ENCODE measurements at places on chromosomes 12 and 14.

DNA sequence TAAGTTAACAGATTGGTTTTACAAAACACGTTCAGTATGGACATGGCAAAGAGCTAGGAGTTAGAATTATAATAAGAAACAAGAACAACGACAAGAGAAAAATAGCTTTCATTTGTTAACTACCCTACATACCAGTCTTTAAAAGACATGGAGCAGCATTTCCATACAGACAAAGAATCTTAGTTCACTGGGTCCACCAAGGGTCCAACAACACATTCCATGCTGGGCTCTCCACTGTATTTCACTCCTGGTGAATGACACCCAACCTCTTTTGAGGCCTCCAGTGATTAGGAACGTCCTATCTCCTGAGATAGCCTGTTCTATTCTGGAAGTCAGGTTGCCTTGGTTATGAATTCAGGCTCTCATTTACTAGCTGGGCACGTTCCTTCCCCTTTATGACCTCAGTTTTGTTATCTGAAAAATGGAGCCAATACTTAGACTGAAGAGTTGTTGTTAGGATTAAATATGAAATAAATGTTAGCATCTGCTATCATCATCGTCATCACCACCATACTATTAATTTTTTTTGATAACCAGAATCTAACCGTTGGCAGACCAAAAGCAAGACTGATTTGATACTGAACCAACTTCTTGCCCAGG lies 37.7 kb downstream of the C12orf75 start:
- no peak for DNase-seq

GRCh38 chr14:94936401-94936892 lies 166.5 kb upstream of the GSC start:
- DNase-seq = peak; percentile 93

GRCh38 chr12:19841451-19841850 lies 402.2 kb downstream of the AEBP2 start:
- no peak for DNase-seq

GRCh38 chr12:12715459-12716150 lies 1.6 kb upstream of the CDKN1B start:
- DNase-seq = peak; percentile 18

GRCh38 chr12:123529686-123530085 lies 3.8 kb downstream of the RILPL1 start:
- no peak for DNase-seq

GRCh38 chr14:90850487-90850886 lies 34.3 kb upstream of the TTC7B start:
- no peak for DNase-seq

DNA sequence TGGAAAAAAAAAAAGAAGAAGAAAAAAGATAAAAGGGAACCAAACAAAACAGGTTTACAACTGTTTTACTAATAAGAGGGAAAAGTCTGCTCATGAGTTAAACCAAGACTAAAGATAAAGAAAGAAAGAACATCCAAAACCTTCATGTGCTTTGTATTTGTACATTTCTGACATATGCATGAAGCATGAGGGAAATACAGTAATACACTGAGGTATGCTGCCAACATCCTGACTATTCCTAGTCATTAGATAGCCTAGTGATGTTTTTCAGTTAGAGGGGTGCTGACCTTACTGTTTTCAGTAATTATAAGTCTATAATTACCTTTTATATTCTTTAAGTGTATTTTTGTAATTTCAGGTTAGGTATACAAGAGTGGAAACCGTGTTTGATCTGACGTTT lies 793.3 kb downstream of the DIO2 start:
- DNase-seq = no peak

GRCh38 chr12:1800401-1801302 lies 19.7 kb upstream of the LRTM2 start:
- DNase-seq = peak; percentile 81

DNA sequence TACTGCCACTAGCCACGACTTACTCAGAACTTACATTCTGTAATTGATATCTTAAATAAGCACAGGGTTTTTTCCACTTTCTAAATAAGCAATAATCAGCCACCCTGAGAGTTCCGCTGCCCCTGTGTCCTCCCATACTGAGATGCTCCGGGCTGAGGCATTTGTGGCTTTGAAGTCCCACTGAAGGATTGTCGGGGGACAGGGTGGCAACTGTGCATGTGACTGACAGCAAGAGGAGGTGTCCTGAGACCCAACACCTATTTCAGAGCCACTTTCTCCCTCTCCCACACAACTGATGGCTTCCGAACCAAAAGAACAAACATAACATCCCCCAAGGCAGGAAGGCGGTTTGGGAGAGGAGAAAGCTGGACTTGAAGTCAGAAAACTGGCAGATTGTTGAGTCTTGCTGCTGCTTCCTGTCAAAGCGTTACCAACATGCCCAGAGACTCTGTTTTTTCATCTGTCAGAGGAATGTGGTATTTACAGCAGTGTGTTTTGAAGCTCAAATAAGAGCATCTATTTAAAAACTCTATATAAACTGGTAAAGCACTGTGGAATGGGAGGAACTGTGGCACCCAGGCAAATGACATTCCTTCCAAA lies 157.9 kb upstream of the FKBP4 start:
- DNase-seq = no peak

GRCh38 chr14:102424520-102424919 lies 61.8 kb downstream of the TECPR2 start:
- DNase-seq = no peak

GRCh38 chr12:68958322-68958721 lies 25.4 kb upstream of the CPM start:
- no peak for DNase-seq

DNA sequence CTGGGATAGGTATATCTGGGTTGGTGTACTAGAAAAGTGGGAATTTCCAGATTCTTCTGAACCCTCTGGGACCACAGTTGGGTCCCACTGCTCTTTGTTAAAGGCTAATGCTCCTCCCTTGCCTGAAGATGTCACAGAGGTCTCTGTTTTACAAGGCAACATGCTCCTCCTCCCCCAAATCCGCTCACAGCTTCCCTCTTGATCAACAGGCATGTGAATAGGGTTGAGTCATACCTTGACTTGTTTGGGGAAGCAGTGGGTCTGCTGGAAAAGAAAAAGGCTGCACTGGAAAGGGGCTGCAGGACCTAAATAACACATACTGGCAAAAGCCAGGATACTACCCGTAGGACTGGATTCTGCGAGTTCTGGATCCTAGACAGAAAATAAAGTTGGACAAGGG lies 165.4 kb upstream of the TMEM260 start:
- DNase-seq = no peak

DNA sequence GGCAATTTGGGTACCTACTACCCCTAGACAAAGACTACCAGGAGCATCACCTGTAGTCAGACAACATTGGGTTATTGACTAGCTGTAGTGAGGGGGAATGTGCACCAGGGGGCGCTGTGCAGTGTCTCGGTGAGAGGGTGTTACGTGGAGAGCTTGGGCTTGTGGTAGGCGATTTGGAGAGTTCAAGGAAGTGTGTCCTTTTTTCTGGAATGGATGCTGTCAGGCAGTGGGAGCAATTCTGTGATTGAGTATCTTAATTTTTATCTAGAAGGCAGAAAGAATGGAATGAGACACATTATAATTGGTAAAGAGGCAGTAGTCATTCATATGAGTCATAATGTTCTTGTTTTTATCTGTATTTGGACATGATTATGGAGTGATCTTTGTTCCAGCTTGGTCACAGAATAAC lies 187.7 kb downstream of the GALC start:
- peak; percentile 36 for DNase-seq

GRCh38 chr12:12387501-12387900 lies 30.6 kb downstream of the BORCS5 start:
- DNase-seq = no peak

DNA sequence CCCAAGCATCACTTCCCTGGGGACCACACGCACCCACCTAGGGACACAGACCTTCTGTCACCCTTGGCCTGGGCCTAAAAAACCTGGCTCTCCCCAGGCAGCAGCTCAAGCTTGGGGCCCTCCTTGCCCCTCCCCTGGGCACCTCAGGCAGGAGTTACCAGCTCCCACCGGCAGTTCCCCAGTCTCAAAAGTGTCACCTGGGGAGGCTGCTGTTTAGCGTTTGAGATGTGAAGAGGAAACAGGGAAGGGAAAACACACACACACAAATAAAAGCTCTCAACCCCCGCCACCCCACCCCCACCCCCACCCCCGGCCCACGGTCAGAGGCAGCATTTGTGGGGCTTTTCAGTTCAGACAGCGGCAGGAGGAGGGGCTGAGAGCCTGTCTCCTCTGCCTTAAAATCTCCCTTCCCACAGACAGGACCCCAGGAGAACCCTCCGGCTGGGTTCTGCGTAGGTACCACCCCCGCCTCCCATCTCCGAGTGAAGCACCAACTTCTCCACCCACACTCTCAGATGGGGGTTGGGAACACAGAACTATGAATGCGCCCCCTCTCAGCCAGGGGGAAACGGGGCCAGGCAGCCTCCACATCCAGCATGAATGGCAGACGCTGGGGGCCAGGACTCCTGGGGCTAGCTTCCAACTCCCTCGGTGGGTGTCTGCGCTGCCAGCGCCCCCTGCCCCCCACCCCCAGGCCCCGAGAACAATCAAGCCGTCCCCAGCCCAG lies 3.0 kb downstream of the NCOR2 start:
- DNase-seq = peak; percentile 86

- no peak for DNase-seq
Observed at GRCh38 chr12:31887109-31887811, 72.0 kb upstream of the RESF1 start.

DNA sequence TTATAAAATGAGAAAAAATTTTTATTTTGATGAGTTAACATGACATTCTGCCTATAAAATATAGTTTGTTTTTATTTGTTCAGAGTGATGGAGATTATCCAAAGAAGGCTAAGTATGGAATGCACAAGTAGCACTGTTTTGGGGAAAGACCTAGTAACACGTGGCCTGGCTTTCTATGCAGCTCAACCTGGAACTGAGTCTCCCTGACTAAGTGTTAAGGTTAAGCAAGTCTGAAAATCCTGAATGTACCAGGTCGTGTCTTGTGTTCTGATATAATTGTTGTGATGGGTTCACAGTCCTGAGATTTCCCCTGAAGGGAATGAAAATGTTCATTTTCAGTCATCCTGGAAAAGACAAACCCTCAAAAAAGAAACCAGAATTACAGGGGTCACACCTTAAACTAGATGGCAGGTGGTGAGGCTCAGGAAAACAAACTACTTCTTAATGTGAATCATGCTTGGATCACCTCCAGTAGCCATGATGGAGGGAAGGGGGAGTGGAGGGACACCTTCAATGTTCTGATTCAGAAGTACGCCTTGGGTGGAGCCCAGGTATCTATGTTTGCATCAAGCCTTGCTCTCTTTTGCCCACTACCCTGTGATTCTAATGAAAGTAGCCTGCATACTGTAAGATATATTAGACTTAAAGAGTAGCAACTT lies 236.8 kb downstream of the ALX1 start:
- DNase-seq = no peak

DNA sequence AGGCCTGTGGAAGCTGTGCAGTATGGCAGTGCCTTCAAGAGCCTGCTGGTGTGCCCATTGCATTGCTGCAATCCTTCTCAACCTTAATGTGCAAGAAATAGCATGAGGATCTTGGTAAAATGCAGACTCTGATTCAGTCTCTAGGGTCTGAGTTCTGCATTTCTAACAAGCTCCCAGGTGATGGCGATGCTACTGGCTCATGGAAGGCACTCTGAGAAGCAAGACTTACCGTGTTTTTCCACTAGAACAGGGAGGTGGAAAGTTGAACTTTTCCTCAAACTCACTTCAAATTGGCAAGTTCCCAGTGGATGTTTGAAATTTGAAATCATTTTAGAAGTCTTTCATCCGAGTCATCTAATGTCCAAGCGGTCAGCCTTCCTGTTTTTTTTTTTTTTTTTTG lies 55.5 kb downstream of the MYRFL start:
- no peak for DNase-seq

DNA sequence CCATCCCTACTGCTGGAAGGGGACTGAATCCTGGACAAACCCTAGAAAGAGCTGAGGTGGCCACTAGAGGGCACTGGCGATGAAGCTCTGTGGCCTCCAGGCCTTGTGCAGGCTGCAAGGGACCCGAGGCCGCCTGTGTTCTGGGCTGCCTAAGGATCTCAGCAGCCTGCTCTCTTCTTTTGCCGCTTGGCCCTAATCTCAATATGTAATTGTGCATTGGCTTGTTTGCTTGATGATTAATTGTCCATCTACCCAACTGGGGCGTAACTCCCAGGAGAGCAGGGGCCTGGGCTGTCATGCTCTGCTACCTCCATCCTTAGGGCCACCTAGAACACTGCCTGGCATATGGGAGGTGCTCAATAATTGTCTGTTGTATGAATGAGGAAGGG lies 73.8 kb downstream of the SYNE3 start:
- peak; percentile 72 for DNase-seq

GRCh38 chr14:76136476-76137110 lies 15.1 kb upstream of the GPATCH2L start:
- DNase-seq = no peak

DNA sequence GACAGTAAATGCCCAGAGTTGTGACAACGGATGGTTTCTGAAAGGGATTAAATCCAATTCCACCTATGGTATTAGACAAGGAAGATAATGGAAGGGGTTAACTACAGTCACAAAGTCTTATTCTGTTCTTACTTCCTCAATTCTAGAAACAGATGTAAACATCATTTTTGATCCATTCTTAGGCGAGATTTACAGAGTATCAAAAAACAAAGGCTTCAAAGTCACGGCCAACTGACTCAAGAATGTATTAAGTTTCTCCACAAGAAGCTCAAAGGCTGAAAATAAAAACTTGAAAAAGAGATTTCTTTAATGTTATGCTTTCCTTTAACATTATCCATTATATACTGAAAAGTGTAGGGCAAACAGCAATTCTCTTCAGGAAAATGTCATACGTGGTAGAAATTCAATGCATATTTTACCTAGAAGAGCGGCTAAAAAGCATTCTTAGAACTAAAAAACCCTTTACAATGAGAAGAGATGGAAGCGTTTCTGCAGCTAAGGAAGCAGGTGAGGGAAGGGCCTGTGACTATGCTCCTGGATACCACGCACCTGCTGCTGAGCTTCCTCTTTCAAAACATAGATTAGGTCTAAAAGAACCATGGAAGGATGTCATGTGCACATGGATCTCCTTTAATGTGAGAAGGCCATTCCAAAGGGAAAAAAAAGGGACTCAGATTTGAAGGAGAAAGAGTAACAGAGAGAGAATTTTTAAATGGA lies 185.8 kb downstream of the STXBP6 start:
- DNase-seq = no peak

DNA sequence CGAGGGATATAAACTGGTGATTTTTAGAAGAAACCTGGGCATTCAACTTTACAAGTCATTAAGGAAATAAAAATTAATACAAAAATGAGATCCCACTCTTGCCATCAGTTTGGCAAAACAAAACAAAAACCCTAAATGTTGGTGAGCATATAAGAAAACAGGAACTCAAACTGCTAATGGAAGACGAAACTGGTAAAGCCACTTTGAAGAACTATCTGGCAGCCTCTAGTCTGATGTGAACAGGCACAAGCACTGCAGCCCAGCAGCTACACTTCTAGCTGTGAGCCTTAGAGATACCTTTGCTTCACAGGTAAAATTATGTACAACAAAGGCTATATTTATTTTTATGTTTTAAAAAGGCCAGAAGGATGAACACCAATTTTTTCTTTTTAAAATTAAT lies 459.6 kb downstream of the ZFP36L1 start:
- DNase-seq = no peak

- no peak for DNase-seq
Observed at GRCh38 chr12:43015090-43015737, 425.7 kb upstream of the PRICKLE1 start.
